ENCODE measurements at places on chromosomes 1 and 21. TPM values are rescaled to one million over a fixed set of nuclear protein-coding genes. Genes with fewer than 3 reads are reported as not detected.

The C8B gene
- total RNA-seq: not detected

The LIN28A gene
- not detected for total RNA-seq

The PLA2G2C gene
- total RNA-seq: not detected

The AMPD1 gene
- total RNA-seq: not detected

The PMF1 gene
- 64.4 TPM for total RNA-seq

The MIGA1 gene
- total RNA-seq: 7.2 TPM

The GCSAML gene
- not detected for total RNA-seq

The OR2L2 gene
- total RNA-seq: not detected

Measured in A549 treated with GW870086 at 1 μM for 4 hours (cell line).